ENCODE measurements at places on chromosomes 12 and 14.

- DNase-seq = no peak
Measured at GRCh38 chr14:43285575-43285974, 1221.5 kb downstream of the FSCB start.

DNA sequence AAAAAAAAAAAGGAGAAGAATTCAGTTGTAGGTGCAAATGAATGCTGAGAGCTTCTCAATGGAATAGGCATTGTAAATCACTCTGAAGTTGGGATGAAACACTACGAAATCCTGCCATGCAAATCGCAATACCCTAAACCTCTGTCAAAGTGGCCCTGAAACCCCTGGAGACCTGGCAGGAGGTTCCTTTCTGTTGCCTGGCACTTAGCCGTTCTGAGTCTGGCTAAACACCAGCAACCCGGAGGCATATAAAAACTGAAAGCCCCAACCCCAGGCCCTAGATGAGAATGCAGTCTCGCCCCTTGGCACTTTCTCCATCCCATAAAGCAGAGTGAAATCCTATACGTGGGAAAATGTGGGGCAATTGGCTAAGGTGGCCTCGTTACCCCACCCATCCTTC is 151.5 kb upstream of the PARP11 start:
- no peak for DNase-seq

GRCh38 chr12:4268329-4269181 is 5.0 kb upstream of the CCND2 start:
- DNase-seq = no peak

- DNase-seq = no peak
Measured at GRCh38 chr12:62248873-62249272, 11.3 kb upstream of the USP15 start.

GRCh38 chr14:76647697-76648298 is 113.5 kb upstream of the VASH1 start:
- DNase-seq = peak; percentile 44

GRCh38 chr14:21226467-21226866 is 42.8 kb downstream of the HNRNPC start:
- no peak for DNase-seq

DNA sequence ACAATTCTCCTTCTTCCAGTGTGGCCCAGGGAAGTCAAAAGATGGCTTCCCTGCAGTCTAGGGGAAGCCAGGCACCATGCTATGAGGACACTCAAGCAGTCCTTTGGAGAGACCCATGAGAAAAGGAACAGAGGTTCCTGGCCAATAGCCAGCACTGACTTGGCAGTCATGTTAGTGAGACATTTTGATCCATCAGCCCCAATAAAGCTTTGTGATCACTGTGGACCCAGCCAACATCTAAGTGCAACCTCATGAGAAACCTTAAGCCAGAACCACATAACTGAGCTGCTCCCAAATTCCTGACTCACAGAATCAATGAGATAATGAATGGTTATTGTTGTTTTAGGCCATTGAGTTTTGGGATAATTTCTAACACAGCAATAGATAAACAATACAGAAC is 51.0 kb upstream of the NAP1L1 start:
- no peak for DNase-seq

DNA sequence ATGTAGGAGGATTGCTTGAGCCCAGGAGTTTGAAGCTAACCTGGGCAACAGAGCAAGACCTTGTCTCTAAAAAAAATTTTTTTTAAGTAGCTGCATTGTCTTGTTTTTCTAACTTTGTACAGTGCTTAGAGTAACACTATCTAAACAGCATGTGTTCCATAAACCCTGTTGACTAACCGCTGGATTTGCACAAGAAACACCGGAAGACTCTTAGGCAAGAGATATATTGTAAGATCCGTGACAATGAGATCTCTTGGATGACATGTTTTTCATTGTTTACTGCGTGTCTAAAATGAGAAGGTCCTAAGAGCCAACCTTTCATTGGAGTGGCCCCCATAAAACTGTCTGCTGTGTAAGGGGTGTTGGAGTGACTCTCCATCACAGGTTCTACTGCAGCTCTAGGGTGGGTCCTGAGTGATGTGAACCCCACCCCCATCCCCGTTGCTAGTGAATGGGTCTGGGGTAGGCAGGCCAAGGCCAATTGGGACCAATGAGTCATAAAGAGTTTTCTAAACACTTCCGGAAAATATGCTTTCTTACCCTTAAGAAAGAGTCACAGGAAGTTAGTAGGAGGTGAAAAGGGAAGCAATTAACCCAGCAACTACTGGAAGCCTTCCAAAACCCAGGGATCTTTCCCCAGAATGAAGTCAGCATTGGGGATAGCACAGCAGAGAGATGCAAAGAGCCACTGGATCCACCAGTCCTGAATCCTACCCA is 24.3 kb upstream of the PCNX1 start:
- DNase-seq = no peak

GRCh38 chr12:93025145-93026103 is 96.3 kb upstream of the EEA1 start:
- DNase-seq = peak; percentile 75

GRCh38 chr12:109763201-109763841 is 49.7 kb downstream of the FAM222A start:
- peak; percentile 16 for DNase-seq

DNA sequence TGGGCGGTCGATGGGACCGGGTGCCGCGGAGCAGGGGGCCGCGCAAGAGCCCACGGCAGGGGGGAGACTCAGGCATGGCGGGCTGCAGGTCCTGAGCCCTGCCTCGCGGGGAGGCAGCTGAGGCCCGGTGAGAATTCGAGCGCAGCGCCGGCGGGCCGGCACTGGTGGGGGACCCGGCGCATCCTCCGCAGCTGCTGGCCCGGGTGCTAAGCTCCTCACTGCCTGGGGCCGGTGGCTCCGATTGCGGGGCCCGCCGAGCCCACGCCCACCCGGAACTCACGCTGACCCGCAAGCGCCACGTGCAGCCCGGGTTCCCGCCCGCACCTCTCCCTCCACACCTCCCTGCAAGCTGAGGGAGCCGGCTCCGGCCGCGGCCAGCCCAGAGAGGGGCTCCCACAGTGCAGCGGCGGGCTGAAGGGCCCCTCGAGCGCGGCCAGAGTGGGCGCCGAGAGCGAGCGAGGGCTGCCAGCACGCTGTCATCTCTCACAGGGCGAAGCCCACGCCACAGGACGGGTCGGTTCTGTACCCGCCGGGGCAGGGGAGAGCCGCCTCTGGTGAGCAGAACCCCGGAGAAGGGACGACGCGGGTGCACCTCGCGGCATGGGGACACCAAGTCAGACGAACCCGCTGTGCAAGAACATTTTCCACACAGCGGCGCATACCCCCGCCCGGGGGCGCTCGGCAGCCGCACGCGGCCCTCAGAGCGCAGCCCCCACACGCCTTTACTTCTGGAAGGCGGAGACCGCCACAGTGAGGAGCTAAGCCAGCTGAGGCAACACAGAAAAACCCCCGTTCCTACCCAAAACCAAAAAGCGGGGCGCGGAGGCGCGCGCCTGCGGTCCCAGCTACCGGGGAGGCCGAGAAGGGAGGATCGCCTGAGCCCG is 1.2 kb upstream of the SIVA1 start:
- no peak for DNase-seq

GRCh38 chr14:79597566-79597965 is 613.7 kb downstream of the DIO2 start:
- no peak for DNase-seq

Measured in fibroblast of the conjunctiva (primary cell).